Activated naive CD8-positive, alpha-beta T cell treated with anti-CD3 and anti-CD28 coated beads, Interleukin-2, amount 10 ng/mL, durations not matched to agents 7 days and 5 days (primary cell): ENCODE measurements at places on chromosomes 7 and 10. TPM values are rescaled to one million over a fixed set of nuclear protein-coding genes. Genes with fewer than 3 reads are reported as not detected.

GET4 gene
- 44.7 TPM for total RNA-seq

HOXA3 gene
- not detected for total RNA-seq

STAG3 gene
- total RNA-seq = 31.1 TPM

TMEM225B gene
- 1.2 TPM for total RNA-seq

TMEM120A gene
- 27.7 TPM for total RNA-seq

NUB1 gene
- total RNA-seq = 84.8 TPM

MYO3A gene
- not detected for total RNA-seq

- peak overlapping the region; percentile 54 for H3K4me3 ChIP-seq
- peaks cover 17% of the 10 kb centered on the region for H3K4me1 ChIP-seq
- peaks cover 2% of the 10 kb centered on the region for H3K36me3 ChIP-seq
- H3K27ac ChIP-seq = peak overlapping the region; percentile 67
- peak; percentile 40 for DNase-seq
Observed at GRCh38 chr7:111138193-111138569, 47.3 kb downstream of the LRRN3 start.

- no peak overlapping the region for H3K4me3 ChIP-seq
- no peaks in the 10 kb centered on the region for H3K4me1 ChIP-seq
- no peak overlapping the region for H3K27ac ChIP-seq
- H3K27me3 ChIP-seq = peaks cover 12% of the 10 kb centered on the region
- no peak for DNase-seq
- H3K36me3 ChIP-seq = no peaks in the 10 kb centered on the region
Observed at GRCh38 chr10:120052964-120053702, 160.6 kb downstream of the SEC23IP start.

GRCh38 chr7:91039033-91039432, 225.2 kb upstream of the FZD1 start:
- no peak overlapping the region for H3K27ac ChIP-seq
- H3K36me3 ChIP-seq = no peaks in the 10 kb centered on the region
- no peaks in the 10 kb centered on the region for H3K4me1 ChIP-seq
- no peak overlapping the region for H3K4me3 ChIP-seq

GRCh38 chr10:33715303-33715975, 381.0 kb upstream of the NRP1 start:
- H3K36me3 ChIP-seq = no peaks in the 10 kb centered on the region
- DNase-seq = no peak
- H3K4me3 ChIP-seq = no peak overlapping the region
- no peaks in the 10 kb centered on the region for H3K4me1 ChIP-seq
- peaks cover 4% of the 10 kb centered on the region for H3K27me3 ChIP-seq

DNA sequence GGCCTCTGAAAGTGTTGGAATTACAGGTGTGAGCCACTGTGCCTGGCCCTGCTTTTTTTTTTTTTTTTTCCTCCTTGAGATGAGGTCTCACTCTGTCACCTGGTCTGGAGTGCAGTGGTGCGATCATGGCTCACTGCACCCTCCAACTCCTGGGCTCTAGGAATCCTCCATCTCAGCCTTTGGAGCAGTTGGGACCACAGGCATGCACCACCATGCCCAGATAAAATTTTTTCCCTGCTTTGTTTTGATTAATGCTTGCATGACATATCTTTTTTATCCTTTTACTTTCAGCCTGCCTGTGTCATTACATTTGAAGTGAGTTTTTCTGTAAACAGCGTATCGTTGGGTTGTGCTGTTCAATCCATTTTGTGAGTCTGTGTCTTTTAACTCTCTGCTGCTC, 97.0 kb downstream of the ANKRD61 start:
- peaks cover 44% of the 10 kb centered on the region for H3K36me3 ChIP-seq
- H3K27me3 ChIP-seq = no peaks in the 10 kb centered on the region
- no peak for DNase-seq
- no peak overlapping the region for H3K27ac ChIP-seq
- no peak overlapping the region for H3K4me3 ChIP-seq
- peaks cover 5% of the 10 kb centered on the region for H3K4me1 ChIP-seq

DNA sequence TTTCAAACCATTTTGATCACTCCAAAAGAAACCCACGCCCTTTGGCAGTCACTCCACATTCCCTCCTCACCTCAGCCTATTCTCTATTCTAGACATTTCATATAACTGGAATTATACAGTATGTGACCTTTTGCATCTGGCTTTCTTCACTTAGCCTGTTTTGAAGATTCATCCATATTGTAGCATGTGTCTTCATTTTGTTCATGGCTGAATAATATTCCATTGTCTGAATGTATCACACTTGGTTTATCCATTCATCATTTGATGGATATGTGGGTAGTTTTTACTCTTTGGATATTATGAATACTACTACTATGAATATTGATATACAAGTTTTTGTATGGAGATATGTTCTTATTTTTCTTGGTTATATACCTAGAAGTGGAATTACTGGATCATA, 3.5 kb upstream of the OTUD1 start:
- H3K4me3 ChIP-seq = no peak overlapping the region
- peaks cover 5% of the 10 kb centered on the region for H3K4me1 ChIP-seq

GRCh38 chr10:13942035-13942434, 355.3 kb downstream of the PRPF18 start:
- no peak overlapping the region for H3K27ac ChIP-seq
- H3K27me3 ChIP-seq = peaks cover 4% of the 10 kb centered on the region
- no peak overlapping the region for H3K4me3 ChIP-seq
- no peak for DNase-seq
- H3K36me3 ChIP-seq = no peaks in the 10 kb centered on the region
- no peaks in the 10 kb centered on the region for H3K4me1 ChIP-seq

DNA sequence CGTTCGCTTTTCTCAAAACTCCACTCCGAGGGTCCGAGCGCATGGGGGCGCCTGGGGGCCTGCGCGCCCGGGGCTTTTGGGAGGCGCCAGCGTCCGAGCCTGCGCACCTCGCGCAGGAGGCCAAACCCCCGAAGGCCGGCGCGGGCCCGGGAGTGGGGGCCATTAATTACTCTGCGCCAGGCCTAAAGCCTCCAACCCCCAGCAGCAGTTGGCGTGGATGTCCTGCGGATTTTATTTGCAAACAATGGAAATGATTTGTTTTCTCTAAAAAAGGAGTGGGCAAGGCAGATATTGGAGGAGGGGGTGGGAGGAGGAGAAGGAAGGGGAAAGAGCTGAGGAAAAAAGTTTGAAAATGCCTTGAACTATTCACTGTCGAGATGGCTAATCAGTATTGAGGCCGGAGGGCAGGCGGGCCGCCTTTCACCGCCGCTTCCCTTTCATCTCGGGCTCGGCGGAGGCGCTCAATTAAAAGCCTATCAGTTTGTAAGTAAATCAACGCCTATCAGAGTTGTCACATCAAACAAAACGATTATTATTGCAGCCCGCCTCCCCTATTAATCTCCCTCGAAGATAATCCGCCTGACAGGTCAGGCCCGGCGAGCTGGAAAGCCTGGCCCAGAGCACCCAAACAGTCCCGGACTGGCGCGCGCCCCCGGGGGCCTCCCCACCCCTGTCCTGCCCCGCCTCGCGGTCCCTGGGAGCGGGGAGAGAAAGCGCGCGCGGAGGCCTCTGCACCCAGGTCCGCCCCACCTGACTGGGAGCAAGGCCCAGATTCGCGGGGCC, 3.4 kb upstream of the ZNF503 start:
- no peak overlapping the region for H3K4me3 ChIP-seq
- no peak overlapping the region for H3K27ac ChIP-seq
- peaks cover 76% of the 10 kb centered on the region for H3K27me3 ChIP-seq
- DNase-seq = no peak
- peaks cover 2% of the 10 kb centered on the region for H3K36me3 ChIP-seq

DNA sequence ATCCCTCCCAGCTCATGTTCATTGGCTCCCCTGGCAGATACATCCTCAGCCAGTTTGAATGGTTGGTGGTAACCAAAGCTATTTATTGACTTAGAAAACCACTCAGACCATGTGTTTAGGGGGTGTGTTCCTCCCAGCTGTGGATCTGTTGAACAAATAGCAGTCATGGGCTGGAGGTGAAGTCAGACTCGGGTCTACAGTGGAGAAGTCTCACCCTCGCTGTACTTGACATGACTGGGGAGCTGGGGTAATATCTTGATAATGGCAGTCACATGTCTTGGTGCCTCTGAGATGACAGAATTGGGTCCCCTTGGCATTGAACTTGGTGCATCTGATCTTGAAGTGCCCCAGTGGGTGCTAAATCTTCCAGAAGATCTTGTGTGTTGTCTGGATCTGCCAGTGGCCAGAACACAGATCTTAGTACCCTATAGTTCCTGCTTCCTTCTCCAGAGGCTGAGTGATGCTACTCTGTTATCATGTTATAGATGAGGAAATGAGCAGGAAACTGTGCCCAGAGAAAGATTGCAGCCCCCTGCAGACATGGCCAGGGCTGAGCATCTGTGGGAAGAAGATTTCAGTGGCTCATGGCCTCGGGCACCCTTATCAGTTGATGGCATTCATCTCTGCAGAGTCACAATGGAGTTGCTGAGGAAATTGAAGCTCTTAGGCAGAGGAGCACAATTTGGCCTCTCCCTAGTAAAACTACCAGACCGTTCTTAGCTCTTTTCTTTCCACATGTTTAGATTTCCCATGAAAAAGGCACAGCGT, 50.4 kb downstream of the ADRA2A start:
- H3K27me3 ChIP-seq = no peaks in the 10 kb centered on the region
- no peak overlapping the region for H3K4me3 ChIP-seq
- DNase-seq = no peak
- no peak overlapping the region for H3K27ac ChIP-seq

DNA sequence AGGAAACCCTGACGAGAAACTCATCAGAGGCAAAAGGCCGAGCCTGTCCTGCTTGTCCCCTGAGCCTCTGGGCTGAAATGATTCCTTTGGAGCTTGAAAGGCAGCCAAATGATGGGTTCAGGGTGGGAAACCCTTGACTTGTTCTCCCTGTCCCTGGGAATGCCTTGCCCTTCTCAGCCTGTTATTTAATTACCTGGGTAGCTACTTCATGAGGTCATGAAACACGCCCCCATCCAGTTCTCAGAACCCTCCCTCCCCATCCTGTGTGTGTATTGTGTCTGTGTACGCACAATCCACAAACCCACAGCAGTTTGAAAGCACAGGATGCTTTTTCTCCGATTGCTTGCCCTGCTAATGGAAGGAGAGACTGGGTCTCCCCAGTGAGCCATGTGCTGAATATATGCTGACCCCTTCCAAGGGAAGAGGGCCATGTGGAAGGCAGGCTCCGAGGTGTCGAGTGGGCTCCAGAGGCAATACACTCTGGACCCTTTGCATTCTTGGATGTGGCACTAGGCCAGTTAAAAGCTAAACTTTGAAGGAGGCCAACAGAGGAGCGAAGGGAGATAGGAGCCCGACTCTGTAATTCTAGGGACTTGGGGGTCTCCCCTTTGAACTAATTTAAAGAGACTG, 10.6 kb downstream of the DUSP5 start:
- no peak for DNase-seq
- H3K4me1 ChIP-seq = peaks cover 52% of the 10 kb centered on the region
- no peak overlapping the region for H3K4me3 ChIP-seq
- H3K27me3 ChIP-seq = no peaks in the 10 kb centered on the region
- peaks cover 76% of the 10 kb centered on the region for H3K36me3 ChIP-seq

- no peak overlapping the region for H3K4me3 ChIP-seq
- H3K4me1 ChIP-seq = no peaks in the 10 kb centered on the region
- no peak for DNase-seq
- H3K36me3 ChIP-seq = no peaks in the 10 kb centered on the region
- H3K27me3 ChIP-seq = no peaks in the 10 kb centered on the region
Observed at GRCh38 chr7:91034459-91035368, 229.5 kb upstream of the FZD1 start.

DNA sequence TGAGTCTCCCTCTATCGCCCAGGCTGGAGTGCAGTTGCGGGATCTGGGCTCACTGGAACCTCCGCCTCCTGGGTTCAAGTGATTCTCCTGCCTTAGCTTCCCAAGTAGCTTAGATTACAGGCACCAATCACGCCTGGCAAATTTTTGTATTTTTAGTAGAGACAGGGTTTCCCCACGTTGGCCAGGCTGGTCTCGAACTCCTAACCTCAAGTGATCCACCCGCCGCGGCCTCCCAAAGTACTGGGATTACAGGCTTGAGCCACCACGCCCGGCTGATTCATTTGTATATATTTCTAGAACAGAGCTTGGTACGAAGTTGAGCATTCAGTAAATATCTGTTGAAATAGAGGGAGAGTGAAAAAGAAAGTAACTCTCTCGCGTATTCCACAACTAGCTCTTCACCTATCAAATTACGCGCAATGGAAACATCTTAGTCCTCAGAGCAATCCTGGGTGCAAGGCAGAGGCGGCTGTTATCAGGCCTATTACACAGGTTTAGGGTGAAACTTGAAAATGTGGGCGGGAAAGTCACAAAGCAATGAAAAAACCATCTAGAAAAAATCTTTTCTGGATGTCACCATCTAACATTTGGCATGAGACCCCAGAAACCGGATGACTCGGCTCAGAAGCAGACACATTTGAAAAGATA, 707 bp upstream of the GHITM start:
- H3K4me3 ChIP-seq = peak overlapping the region; percentile 93
- H3K27me3 ChIP-seq = peaks cover 5% of the 10 kb centered on the region
- H3K27ac ChIP-seq = peak overlapping the region; percentile 98
- DNase-seq = no peak
- peaks cover 22% of the 10 kb centered on the region for H3K4me1 ChIP-seq

DNA sequence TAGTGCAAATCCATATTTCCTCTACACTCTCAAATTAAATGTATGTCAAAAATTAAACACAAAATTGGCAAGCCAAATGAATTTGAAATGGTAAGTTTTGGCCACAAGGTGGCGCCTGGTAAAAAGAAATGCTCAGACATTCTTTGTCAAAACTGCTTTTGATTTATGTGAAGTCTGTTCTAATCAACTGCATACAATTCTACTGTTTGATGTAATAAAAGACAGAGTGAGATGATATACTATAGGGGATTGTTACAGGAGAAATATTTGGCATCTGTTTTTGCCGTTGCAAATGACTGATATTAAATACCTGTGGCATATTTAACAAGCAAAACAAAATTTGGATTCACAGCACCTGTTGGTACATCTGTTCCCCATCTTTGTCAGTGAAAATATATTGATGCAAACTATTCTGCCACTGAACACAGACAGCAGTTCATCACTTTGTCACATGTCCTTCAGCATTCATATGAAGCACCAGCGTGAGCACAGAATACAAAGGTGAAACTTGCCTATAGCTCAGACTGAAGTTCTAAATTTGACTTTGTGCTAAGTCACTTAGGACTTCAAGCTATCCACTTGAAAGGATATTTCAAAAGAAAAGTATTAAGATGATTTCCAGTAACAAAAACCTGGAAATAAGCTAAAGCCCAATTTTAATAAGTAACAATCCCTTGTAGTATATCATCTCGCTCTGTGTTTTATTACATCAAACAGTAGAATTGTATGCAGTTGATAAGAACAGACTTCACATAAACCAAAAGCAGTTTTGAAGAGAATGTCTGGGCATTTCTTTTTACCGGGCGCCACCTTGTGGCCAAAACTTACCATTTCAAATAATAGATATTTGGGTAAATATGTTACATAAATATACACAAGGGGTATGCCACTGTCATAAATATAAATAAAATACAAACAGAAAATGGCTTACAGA, 10.2 kb upstream of the CH25H start:
- H3K36me3 ChIP-seq = peaks cover 2% of the 10 kb centered on the region
- H3K27me3 ChIP-seq = no peaks in the 10 kb centered on the region
- DNase-seq = no peak
- peaks cover 6% of the 10 kb centered on the region for H3K4me1 ChIP-seq
- no peak overlapping the region for H3K4me3 ChIP-seq
